Activated CD4-positive, alpha-beta T cell treated with anti-CD3 and anti-CD28 coated beads for 48 hours (primary cell): ENCODE measurements at places on chromosomes 7 and 10.

DNA sequence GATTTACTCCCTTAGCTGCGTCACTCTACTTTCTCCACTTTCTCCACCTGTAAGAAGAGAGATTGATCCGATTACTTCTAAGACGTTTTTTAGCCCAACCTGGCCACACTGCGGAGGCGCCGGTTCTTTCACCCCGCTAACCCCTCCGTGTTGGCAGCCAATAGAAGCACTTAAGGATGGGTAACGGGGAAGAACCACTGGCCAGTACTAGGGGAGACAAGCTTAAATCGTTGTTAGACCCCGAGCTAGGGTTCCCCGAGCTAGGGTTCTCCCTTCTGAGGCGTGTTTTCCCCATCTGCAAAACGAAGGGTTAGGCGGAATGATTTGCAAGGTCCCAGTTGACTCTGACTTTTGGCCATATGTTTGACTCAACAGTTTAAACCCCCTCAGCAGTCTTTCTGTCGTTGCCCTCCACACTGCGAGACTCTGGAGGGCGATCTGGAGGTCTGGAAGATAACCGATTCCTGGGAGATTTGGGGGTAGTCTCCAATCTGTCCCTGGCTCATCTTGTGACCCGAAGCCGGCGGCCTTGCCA lies 644 bp downstream of the UMAD1 start:
- no peak for DNase-seq

- DNase-seq = no peak
Observed at GRCh38 chr7:151964951-151965350, 8.7 kb downstream of the GALNTL5 start.

DNA sequence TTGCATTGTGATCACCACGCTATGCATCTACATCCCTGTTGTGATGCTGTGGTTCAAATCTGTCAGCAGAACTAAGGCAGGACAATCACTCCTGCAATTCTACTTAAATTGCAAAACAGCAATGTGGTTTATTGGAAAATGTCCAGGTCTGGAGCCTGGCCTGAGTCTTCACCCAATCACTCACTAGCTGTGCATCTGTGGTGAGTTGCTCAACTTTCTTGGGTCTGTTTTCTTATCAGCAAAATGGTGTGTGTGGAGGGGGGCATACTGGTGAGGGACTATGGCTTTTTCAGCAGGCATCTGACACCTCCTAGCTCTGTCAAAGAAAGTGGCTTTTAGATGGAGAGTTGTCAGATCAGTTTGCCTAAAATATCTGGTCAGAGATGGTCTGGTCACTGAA lies 108.3 kb upstream of the FEZF1 start:
- DNase-seq = no peak

DNA sequence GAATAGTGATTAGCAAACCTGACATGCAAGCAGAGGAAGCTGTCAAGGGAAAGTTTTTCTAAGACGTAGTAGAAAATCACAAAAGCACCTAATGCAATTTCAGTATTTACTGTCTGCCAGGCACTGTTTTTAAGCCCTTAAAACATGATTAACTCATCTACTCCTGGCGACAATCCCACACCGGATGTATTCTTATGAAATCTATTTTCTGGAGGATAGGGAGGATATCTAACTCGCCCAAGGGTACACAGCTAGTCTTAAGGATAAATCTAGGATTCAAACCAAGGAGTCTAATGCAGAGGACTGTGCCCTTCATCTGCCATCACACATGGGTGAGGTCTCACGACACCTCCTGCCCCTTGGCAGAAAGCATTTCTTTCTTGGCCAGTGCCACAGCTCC lies 47.8 kb upstream of the FIGNL1 start:
- no peak for DNase-seq

DNA sequence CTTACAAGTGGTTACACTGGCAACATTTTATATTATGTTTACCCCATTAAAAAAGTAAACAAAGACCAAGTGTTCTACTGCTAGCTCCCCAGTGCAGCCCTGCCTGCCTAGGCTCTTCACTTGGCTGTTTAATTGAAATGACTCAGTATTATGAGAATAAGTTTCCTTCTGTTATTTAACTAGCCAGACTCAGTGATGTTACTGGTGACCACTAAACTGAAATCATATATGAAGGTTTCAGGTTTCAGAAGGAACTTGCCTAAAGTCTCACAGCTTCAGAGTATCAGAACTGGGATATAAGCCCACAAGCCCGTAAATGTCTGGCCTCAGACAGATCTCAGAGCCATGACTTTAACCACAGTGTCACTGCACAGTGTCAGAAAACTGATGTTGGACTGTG lies 66.8 kb upstream of the EXOC4 start:
- no peak for DNase-seq

DNA sequence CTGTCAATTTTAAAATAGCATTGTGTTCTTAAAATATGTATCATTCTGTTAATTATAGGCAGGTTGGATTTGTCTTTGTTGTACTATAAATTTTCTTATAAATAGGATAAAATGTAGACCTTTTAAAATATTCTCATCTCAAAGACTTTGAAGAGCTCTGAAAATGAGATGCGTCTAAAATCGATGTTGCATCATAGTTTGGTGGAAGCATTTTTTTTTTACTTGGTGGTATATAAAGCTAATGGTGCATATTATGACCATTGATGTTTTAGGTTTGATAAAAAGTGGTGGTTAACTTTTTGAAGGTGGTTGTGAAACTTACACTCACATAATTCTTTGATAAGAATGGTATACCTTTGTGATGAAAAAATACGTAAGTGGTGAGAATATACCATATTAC lies 69.1 kb downstream of the ZNRF2 start:
- no peak for DNase-seq

DNA sequence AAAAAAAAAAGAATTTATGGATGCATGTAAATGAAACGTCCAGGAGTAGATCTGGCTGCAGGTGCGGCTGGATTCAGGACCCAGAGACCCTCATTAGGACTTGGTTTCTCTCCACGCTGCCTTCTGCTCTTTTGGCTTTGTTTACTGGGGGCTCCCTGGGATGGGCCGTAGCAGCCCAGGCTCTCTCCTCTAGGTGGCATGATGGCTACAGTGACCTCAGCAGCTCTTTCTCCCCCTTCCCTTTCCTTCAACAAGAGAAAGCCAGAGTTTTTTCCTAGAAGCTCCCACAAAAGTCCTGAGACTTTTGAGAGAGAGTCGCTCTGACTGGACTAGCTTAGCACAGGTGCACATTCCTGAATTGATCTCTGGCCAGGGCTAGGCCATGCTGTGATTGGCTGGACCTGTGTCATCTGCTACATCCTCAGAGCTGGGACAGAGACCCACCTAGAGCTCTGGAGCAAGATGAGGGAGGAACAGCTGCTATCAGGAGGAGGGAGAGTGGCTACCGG lies 67.8 kb upstream of the PDCD4 start:
- peak; percentile 32 for DNase-seq

- DNase-seq = no peak
Observed at GRCh38 chr7:92590711-92591310, 621 bp upstream of the FAM133B start.
